Cortex of kidney (tissue), 1 donor: ENCODE measurements at places on chromosomes 16 and 17.

DNA sequence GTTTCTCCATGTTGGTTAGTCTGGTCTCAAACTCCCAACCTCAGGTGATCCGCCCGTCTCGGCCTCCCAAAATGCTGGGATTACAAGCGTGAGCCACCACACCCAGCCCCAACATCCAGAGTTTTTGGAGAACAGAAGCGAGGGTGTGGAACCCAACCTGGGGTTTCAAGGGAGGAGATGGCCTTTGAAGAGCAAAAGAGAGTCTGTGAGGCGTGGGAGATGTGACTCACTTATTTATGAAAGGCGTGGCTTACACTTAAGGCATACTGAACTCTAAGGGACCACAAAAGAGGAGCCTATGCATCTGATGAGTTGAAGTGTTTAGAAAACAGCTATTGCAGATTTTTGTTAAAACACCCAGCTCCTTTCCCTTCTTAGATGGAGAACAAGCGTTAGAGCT is 18.9 kb downstream of the ARSG start:
- no peak for DNase-seq

GRCh38 chr16:1325673-1326371 is 7.6 kb upstream of the BAIAP3 start:
- no peak for DNase-seq

GRCh38 chr17:73747221-73748002 is 103.2 kb upstream of the SDK2 start:
- no peak for DNase-seq

- DNase-seq = no peak
Measured at GRCh38 chr17:49969134-49969759, at the start of gene DLX4. Gene DLX4, plus strand, starts transcription at chr17:49969190. Its CDS starts 279 bp downstream, at chr17:49969469.

DNA sequence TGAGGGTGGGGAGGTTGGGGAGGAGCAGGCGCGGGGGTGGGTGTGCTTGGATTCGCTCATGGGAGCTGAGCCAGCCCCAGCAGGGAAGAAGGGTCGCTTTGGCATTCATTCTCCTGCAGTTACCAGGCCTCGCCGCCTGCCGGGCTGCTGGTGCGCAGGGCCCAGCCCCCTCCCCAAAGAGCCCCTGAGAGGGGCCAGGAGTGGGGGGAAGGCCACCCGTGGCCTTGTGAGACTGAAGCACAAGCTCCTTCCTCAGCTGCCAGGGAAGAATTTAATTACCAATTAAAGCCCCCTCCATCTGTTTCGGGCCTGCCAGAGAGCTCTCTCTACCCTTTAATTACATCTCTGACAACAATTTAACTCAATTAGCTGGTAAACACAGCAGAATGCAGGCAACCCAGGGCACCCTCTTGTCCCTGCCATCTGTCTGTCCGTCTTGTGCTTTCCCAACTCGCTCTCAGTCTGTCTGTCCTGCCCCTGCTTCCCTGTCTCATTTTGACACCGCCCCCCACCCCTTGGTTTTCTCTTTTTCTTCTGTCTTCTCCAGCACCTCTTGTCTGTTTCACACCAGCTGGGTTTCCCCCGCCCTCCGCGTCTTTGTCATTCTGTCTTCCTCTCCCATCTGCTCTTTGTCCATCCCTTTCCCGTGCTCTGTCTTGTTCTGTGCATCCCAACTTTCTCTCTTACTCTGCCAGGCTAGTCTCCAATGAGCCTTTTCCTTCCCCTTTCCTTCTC is 32.7 kb downstream of the CDK5RAP3 start:
- DNase-seq = no peak

- no peak for DNase-seq
Measured at GRCh38 chr16:50599494-50599893, 51.3 kb downstream of the NKD1 start.

GRCh38 chr17:32516450-32516849 is 29.7 kb downstream of the CDK5R1 start:
- no peak for DNase-seq

GRCh38 chr17:2369551-2370210 is 31.2 kb downstream of the MNT start:
- DNase-seq = no peak

DNA sequence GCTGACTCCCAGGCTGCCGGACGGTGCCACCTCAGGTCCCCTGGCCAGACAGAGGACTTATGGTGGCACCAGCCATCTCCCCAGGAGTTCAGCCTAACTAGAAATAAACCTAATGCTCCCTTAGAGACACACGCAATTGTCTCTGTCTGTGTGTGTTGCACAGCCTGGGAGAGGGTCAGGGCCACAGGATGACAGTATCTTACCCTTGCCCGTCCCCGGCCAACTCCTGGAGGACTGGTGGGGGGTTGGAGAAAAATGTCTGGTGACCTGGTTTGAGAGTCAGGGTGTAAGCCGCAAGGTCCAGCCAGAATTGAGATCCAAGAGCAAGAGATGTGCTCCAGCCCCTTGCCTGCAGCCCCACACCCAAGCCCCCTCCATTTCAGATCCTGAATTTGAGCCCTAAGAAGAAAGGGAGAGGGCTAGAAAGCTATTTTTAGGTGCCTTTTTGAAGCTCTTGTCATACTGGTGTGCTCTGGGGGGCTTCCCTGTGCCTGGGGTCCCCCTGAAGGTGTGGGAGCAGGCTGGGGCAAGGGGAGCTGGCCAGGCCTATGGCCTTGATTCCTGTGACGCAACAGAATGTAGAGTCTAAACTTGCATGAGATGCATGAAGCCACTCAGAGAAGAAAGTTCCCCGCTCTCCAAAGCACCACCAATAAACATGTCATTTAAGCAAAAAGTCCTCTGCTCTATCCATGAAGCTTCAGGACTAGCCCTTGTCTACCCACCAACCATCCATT is 12.9 kb downstream of the ZNF319 start:
- DNase-seq = no peak

DNA sequence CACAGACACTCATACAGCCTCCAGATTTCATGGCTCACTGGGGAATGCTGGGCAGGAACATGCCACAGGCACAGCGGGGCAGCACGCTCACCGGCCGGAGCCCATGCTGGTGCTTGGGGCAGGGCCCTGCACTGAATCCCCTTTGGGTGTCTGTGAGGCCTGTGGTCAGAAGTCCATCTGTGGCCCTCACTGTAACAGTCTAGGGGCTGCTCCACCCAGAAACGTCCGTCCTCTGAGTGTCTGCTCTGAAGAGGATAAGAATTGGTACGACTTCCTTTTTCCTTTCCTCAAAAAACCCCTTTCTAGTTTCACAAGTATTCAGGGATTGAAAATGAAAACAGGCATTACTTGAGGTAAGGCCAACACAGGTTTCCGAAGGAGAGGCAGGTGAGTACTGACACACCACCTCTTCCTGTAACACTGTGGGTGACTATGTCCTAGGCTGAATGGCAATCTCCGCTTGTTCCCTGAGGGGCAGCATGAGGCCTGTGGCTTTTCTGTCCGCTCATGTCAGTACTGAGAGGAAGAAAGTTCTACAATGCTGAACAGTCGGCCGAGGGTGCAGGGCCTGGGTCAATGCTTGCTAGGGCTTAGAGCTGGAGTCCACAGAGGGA is 42.5 kb downstream of the TMEM11 start:
- DNase-seq = no peak

- DNase-seq = no peak
Measured at GRCh38 chr17:13398091-13398490, 203.6 kb downstream of the HS3ST3A1 start.

- no peak for DNase-seq
Measured at GRCh38 chr16:12390644-12391043, 413.0 kb downstream of the CPPED1 start.

DNA sequence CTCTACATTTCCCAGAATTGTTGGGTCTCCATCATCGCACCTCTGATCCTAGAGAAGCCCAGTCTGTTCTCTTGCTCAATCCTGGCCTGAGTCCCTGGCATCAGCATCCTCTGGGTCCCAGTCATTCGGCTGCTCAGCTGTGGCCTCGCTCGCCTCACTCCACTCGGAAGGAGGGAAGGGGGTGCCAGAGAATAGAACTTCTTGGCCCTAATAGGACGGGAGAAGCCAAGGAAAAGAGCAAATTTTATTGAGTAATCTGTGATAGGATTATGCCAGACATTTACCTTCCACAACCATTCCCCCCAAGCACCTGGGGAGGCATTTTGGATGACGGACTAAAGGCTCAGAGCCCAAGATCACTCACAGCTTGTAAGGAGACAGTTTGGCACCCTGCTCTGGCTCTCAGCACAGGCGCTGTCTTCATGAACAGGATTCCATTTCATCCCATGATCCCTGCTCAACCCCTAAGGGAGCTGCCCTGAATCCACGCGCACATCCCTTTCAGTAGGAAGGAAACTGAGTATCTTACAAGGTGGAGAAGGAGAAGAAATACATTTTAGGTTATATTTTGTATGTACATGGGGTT is 498 bp upstream of the CLEC10A start:
- no peak for DNase-seq

DNA sequence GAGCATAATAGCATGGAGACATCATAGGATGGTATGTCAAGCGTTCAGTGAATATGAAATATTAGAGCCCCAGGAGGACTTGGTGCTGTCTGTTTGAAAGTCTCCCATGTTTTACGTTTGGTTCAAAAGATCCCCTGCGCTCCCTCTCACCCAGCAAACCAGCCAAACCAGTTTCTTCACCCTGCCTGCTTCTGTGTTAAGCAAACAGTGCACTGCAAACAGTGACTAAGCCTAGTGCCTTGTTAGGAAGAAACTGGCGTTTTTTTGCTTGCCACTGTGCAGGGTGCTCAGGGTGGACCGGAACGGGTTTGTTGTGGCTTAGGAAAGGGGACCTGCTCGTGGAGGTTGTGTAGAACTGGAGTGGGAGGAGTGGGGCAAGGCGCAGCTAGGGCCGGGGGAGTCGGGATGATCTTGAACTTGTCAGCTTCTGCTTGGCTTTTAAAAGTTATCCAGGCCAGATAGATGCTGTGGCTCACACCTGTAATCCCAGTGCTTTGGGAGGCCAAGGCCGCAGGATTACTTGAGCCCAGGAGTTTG is 7.7 kb downstream of the CDH1 start:
- no peak for DNase-seq
